SK-N-DZ (cell line): ENCODE measurements at places on chromosomes 2 and 18.

DNA sequence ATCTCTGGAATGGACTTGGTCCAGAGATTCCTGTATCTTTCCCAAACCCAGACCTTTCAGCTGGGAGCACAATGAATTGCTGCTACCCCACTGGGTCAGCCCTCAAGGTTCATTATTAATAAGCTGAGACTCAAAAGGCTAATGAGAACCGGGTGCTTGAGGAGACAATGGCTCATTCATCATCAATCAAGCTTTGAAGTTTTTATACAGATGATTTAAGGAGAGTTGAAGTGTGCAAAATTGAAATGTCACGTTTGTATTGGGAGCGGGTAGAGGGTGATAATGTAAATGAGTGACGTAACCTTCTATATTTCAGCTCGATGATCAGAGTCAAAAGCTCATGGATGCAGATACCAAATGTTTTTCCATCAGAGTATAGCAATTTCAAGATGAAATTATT, 744.9 kb downstream of the ERBB4 start:
- no peak for DNase-seq

GRCh38 chr2:148842050-148842449, 33.0 kb upstream of the KIF5C start:
- no peak for DNase-seq

GRCh38 chr2:241219030-241219382, 30.5 kb downstream of the ANO7 start:
- DNase-seq = no peak

- no peak for DNase-seq
Observed at GRCh38 chr2:85435220-85435958, 16.9 kb downstream of the SH2D6 start.
